ENCODE measurements at places on chromosomes 4 and X.

GRCh38 chr4:185582651-185583400 is 47.5 kb upstream of the PDLIM3 start:
- no peak for DNase-seq

DNA sequence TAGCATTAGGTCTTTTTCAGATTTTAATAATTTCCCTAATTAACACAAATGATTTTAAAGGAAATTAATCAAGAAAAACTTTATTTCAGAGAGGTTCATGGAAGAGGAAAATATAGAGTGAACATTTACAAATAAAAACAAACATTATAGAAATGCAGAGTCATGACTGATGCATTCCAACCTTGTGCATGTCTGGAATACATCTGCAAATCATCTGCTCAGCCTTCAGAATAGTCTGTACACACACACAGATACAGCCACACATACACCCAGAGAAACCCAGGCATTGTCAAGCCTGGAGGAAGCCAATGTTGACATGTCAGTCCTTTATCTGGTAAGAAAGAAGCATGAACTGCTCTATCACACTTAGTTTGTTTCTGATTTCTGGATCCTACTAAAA is 61.3 kb upstream of the NFKB1 start:
- no peak for DNase-seq

DNA sequence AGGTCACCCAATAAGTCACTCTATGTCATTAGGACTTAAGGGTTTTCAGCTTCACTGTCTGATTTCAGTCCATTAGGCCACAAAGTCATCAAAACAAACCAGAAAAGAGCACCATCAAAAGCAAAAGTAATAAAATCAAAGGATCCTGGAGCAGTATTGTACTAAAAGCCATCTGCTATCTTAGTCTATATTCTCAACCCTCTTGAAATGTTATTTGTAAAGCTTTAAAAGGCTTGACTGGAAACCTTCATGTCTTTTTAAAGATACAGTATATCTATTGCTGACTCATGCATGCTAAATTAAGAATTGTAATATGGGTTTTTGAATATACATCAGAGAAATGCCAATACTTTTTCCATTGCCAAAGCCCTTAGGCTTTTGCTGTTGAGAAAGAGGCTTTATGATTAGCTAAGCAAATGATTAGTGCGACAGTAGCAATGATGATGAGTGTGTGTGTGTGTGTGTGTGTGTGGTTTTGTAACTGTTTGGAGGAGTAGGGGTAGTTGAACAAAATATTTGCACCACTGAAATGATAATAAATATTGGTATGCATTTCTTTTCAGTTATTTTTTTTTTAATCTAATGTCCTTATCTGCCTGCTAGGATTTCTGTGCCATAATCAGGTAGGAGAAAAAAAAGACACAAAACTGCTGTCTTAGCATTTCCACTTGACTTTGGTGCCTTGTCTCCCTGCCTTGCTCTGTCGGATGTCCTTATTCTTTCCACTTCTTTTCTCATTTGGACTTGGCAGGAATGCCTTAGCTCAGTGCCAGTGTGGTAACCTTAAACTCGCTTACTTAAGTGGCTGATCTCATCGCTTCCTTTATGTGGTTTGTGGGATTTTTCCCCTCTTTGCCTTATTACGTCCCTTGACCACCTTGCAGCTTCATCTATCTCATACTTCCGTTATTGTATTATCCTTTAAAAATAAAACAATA is 119.7 kb downstream of the PCDH7 start:
- no peak for DNase-seq

DNA sequence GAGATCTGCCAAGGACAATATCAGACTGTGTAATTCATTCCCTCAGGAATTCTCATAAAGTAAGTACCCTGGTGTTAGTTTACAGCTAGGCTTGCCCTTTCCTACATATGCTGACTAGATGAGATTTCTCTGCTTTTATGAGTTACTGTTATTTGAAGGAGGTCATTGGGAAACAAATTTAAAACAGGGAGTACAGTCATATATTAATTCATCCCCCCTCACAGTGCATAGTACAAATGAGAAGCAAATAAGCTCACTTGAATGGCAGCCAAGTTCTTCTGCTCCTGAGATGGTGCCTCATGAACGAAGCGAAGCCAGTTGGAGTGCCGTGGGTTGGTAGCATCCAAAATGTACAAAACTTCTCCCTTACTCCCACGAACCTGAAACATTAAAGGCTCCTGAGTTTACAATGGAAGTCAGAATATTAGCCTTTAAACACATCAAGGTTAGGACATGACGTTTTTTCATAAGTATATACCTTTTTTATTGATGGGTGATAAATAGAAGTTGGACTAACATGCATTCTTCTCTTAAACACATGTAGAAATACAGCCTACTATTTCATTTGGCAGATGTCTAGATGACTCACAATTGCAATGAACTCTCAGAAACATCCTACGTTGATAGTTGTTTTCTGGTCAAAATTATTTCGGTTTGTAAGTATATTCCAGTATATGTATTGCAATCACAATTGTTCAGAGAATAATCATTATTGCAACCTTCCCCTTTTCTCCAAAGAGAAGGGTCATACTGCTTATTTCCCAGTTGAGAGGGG is 69.2 kb downstream of the PRDM5 start:
- DNase-seq = no peak

DNA sequence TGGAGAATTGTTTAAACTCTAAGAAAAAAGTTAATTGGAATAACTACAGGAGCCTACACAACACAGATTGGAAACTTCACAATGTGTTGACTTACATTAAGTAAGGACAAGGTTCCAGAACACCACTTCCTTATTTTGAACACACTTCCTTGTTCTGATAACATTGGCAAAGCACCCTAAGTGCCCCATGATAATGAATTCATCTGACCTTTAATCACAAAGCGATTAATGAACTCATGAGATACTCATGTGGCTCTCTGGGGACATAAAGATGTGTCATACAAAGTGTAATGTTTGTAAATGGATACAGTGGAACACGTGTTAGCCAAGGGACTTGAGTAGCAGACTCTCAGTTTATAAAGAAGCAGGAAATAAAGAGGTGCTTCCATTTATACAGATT is 69.0 kb upstream of the ATOH1 start:
- DNase-seq = no peak

DNA sequence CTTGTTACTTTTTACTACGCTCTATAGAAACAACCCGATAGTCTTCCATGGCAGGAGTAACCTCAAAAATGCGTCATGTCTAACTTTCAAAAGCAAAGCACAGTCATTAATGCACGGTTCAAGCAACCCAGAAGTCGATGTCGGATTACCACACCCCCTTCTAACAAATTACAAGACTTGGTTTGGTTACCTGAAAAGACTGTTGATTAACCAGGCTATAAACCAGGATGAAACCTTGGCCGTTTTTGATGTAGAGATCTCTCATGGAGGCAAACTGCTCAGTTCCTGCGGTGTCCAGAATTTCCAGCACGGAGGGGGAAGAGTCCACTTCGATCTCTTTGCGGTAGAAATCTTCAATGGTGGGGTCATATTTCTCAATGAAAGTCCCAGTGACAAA is 2.4 kb downstream of the RAP2C start:
- no peak for DNase-seq

- DNase-seq = no peak
Measured at GRCh38 chrX:56792270-56793111, 63.4 kb downstream of the NBDY start.

DNA sequence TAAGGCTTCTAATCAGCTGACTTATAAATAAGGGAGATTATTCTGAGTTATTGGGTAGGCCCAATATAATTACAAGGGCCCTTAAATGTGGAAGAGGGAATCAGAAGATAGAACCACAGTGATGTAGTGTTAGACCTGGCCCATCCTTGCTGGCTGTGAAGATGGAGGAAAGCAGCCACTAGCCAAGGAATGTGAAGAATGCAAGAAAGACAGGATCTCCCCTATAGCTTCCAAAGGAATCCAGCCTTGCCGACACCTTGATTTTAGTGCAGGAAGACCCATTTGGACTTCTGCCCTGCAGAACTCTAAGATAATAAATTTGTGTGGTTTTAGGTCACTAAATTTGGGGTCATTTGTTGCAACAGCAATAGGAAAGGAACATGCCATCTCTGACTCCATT is 150.6 kb downstream of the SPATA18 start:
- DNase-seq = no peak

GRCh38 chr4:173252024-173252935 is 81.9 kb downstream of the HMGB2 start:
- no peak for DNase-seq

GRCh38 chr4:164442180-164442579 is 311.8 kb upstream of the SMIM31 start:
- no peak for DNase-seq

DNA sequence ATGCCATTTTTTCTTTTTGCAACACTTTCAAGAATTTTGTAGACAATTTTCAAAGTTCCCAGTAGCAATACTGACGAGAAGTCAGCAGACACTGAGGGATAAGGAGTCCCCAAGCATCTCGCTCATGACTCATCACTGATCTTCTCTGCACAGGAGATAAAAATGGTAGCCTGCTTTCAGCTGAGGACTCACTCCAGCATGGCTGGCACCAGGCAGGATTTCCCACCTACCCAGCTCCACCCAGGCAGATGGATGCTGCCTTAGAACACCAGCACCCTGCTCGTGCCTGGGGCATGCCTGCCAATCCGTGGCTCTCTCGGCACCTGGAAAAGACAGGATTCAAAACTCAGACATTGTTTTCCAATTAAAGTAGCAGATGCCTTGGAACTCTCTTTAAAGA is 24.9 kb downstream of the JAKMIP1 start:
- no peak for DNase-seq

DNA sequence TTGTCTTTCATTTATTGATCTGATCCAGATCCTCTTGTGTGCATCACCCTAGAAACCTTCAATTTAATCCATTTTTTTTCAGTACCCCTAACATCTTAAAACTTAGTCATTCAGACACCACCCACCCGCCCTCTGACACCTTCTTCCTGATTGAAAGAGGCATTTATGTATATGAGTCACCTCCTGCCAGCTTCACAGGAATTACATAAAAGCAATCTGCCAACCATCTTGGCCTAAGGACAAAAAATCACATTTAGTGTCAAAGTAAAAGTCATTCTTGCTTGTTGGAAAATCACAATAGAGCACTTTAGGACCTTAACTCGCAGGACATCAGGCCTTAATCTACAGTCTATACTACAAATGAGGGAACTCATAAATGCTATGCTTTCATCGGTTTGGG is 52.1 kb downstream of the NDST3 start:
- no peak for DNase-seq

DNA sequence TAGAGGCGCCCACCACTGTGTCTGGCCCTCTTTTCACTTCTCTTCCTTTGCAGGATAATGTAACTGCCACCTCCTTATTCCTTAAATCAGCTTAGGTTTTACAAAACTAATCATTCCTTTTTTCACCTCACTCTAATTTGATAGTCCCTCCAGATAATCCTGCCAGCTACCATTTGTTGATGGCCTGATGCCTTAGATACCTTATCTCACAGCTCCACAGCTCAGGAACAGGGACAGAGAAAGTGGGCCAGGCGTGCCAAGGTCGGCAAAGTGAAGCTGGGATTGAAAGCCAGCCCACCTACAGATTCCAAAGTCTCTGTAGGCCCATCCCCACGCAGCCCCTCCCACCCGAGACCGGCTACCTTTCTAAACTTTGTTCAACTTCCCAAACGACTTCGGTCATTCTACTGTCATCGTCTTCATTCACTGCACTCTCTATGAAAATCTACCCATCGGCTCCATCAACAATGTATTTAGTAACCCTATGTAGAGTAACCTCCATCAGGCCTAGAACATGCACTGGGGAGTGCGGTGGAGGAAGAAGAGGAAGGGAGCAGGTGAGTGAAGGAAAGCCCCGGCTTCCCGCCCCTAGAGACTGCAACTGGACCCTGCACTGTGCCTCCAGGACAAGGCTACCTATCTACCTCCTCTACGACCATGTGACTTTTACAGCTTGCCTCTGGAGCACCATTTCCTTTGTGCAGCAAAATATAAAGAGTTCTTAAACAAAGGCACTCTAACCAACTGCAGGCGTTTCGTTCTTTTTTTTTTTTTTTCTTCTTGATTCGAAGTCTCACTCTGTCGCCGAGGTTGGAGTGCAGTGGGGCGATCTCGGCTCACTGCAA is 1.5 kb downstream of the CASP6 start:
- DNase-seq = no peak

DNA sequence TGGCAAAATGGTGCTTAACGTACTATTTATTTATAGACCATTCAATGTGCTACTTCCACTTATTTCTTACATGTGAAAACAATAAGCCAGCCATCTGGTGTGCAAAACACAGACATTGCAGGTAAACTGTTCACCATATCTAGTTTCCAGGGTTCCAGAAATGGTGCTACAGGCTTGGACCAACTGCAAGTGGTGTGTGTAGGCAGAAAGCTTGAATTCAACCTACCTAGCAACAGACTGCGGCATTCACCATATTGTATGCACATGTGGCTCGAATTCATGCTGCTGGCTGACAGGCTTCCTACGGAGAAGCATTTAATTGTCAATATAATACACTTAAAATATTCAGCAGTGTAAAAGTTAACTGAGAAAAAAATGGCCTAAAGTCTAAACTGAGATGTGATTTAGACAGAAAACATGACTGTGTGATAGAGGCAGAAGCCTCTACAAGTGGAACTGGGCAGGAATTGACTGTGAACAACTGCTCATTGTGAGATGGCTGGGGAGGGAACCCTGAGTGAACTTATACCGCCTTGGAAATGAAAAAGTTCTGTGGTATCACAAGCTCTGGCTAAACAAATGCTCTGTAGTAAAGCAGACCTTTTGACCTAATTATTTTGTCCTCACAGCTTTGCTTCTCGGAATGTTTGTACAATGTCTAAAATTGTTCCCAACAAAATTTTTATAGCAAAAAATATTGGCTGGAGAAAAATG is 434.7 kb downstream of the GRIA2 start:
- no peak for DNase-seq

- DNase-seq = no peak
Measured at GRCh38 chr4:744212-744841, 38.7 kb downstream of the PCGF3 start.

GRCh38 chrX:7147413-7147977 is at the start of gene STS:
TSS of gene STS (plus strand) at chrX:7147712. CDS start at chrX:7253200, 105,488 bp downstream.
- DNase-seq = no peak

DNA sequence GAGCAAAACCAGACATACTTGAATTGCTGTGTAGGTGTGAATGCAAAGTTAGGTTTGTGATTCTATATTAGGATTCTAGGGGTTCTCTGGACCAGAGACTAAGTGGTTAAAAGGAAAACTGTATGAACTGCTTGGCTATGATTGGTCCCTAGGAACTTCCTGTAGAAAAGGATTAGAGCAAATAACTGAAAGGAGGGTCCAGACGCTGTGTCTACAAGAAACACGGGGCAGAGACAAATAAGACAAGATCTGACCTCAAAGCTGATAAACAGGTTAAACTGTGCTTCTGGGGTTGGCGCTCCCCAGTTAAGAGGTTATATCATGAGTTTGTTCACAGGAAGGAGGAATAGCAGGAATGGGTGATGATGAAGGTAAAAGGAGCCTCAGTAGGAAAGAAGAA is 183.6 kb downstream of the MGST2 start:
- DNase-seq = no peak

Measured in stimulated activated CD4-positive, alpha-beta T cell treated with anti-CD3 and anti-CD28 coated beads, Interleukin-1b, Interleukin-23, amount 100 ng/mL, for 1 hour (primary cell).